Right renal cortex interstitium (tissue), 3 donors: ENCODE measurements at places on chromosomes 2 and 18.

- no peak for DNase-seq
Observed at GRCh38 chr2:159051133-159051532, 82.7 kb downstream of the TANC1 start.

GRCh38 chr2:179344280-179344964 is 79.8 kb upstream of the SESTD1 start:
- DNase-seq: no peak

DNA sequence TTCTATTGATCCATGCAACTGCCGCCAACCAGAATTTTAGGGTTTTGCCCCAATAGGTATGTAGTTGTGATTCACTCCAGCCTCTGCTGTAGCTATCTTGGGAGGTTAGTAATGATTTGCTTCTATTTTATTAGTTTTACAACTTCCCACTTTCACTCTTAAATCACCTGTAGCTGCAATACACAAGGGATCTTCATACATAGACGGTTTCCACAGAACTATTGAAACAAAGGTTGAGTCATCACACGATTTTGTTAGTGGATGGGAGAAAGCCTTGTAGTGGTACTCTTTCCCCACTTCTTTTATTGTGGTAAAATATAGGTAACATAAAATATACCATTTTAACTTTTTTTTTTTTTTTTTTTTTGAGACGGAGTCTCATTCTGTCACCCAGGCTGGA is 104.2 kb upstream of the SPRED2 start:
- DNase-seq: no peak

DNA sequence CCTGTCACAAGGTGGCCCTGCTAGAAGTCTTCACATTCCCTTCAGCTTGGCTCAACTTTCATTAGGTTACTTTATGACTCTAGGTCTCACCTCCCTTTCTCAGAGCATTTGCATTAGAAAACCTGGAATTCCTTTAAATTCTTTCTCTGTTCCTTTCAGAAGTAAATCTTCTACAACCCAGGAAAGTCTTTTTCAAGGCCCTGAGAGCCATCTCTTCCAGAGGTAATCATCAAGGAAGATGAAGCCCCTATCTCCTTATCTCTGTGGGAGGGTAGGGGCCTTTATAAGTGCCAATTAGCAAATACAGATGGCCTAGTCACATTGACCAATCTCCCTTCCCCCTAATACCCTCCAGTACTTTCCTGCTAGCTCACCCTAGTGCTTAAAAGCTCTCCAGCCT is 848.0 kb upstream of the FAM98A start:
- DNase-seq: no peak

GRCh38 chr2:204012072-204012653 is 75.6 kb downstream of the ICOS start:
- DNase-seq: no peak

- DNase-seq: no peak
Observed at GRCh38 chr2:172215172-172215935, 112.7 kb upstream of the DLX2 start.

- no peak for DNase-seq
Observed at GRCh38 chr2:102277202-102277700, 34.1 kb upstream of the IL1RL1 start.
